ENCODE measurements at places on chromosomes 2 and 18.

DNA sequence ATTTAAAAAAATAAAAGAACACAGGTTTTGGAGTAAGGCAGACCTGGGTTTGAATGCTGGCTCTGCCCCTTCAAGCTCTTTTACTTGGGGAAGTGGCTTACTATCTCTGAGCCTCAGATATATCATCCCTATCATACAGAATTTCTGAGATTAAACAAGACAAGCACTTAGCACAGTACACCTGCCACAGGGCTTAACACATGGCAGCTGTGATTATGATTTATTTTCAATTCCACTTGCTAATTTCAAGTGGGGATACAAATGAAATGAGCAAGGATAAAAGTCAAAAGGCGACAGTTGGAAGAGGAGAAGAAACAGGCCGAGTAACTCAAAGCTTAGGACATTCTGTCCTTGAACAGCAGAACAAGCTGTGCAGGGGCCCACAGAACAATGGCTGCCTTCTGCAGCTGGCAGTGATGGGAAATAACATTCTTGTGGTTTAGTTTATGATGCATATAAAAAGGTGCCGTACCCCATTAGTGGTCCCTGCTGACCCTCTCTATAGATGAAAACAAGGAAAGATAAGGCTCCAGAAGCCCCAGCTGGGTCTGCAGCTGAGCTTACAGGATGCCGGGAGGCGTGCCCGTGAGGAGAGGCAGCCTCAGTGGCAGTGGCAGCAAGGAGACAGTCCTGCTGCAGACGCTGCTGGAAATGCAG lies 45.3 kb downstream of the KIF3C start:
- no peak for DNase-seq

GRCh38 chr18:28095041-28095440 lies 81.9 kb downstream of the CDH2 start:
- no peak for DNase-seq

GRCh38 chr2:122368576-122369243 lies 613.3 kb downstream of the TSN start:
- no peak for DNase-seq

DNA sequence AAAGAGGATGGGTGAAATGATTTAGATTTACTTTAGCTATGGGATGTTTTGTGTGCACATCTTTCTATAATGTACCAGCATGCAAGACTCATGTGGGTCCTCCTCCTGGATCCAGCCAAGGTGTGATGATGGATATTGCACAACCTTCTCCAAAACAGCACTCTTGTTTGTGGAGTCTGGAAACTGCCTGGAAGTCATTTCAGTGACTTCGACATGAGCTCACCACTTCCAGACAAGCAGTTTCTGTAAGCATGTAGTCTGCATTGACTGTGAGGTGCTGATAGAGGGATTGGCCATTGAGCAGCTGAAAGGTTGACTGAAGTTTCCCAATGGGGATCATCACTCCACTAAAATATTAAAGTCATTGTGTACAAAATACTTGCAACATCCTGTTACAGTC lies 154.0 kb downstream of the TRIB2 start:
- DNase-seq: no peak

DNA sequence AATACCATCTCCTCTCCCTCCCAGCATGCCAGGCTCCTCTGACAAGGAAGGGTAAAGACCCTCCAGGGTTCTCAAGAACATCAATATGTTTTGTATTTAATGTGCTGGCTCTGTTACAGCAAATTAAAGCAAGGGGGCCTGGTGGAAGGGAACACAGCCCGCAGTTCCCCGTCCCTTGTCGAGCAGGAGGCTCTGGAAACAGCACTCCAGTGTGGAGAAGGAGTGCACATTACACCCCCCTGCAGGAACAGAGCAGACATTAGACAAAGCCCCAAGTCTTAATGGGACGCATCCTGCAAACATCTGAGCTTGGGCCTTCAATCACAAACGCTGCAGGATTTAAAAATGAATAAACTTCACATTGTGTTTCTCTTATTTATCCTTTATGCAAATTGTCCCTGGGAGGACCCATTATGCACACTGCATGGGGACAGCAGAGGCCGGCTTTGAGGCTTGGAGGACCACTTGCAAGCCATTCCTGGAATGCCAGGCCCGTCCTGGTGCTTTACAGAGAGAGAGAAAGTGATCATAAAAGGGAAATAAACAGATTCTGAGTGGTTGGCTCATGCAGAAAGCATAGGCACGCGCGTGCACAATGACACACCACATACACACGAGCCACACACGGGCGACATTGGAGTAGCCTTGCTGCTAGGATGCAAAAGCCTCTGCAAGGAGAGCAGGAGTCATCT lies 328.7 kb downstream of the SMAD2 start:
- no peak for DNase-seq

DNA sequence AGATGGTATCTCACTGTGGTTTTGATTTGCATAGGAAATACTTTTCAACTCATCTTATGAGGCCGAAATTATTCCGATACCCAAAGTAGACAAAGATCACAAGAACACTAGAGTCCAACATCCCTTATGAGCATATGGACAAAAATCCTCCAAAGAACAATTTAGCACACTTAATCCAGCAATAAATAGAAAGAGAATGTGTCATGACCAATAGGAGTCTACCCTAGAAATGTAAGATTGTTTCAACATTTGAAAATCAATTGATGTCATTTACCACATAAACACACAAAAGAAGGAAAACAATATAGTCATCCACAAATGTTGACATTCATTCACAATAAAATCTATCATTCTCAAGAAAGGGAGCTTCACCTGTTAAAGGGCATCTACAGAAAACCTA lies 307.8 kb upstream of the SMIM21 start:
- DNase-seq: no peak

DNA sequence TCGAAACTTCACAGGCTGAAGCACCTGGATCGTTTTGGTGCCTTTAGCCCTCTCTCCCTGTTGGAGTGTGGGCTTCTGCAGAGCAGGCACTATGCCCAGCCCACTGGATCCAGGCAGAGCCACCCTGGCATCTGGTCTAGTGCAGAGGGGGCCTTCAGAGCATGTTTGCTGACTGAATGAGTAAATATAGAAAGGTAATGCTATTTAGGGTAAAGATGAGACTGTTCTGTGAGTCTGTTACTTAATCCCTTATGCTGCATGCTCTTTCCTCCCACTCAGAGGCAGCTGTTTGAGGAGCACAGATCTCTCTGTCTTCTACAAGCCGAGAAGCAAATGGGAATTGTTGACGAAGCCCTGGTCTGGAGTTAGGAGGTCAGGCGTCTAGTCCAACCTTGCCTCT lies 130.2 kb downstream of the RGPD3 start:
- no peak for DNase-seq

DNA sequence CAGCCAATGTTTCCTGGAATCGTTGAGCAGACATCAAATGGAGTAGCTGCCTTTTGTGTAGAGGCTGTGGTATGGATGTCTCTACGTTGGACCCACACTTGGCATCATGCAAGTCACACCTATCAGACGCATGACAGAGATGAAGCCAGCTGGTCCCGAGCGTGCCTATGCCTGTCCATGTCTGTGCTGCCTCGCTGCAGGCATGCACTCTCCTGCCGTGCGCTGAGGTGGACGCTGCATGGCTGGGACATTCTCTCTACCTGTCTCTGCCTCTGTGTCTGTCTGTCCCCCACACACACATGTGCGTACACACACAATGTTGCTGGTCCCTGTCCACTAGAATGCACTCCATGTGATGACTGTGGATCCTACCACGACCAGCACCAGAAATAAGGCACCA lies 514.2 kb upstream of the MYT1L start:
- no peak for DNase-seq

- no peak for DNase-seq
Observed at GRCh38 chr2:121532894-121533293, 2.2 kb downstream of the RNU4ATAC start.

GRCh38 chr2:128198656-128199055 lies 107.7 kb downstream of the UGGT1 start:
- DNase-seq: no peak

DNA sequence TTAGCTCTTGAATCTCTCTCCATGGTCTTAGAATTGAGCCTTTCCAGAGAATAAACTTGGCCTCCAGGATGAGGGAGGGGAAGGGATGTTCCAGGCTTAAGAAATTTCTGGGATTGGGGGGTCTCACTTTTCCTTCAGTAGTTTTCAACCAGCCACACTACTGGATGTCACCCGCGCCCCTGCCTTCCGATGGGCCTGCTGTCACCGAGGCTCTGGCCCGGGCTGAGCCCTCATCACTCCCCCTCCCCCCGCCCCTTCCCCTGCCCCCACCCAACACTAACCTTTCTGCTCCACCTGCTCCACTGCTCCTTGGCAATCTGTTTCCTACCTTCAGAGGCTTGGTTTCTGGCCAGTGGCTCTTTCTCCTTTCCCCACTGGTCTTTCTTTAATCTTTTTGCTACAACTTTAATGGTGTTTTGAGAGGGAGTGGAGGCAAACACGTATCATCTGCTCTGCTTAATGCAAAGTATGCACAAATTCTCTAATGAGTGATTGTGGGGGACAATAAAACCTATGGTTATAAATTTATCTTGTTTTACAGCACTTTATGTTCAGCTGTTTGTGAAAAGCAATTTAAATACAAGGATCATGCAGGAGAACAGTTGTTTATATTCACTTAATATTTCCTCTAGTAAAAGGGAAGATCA lies 155.1 kb downstream of the WDSUB1 start:
- no peak for DNase-seq

DNA sequence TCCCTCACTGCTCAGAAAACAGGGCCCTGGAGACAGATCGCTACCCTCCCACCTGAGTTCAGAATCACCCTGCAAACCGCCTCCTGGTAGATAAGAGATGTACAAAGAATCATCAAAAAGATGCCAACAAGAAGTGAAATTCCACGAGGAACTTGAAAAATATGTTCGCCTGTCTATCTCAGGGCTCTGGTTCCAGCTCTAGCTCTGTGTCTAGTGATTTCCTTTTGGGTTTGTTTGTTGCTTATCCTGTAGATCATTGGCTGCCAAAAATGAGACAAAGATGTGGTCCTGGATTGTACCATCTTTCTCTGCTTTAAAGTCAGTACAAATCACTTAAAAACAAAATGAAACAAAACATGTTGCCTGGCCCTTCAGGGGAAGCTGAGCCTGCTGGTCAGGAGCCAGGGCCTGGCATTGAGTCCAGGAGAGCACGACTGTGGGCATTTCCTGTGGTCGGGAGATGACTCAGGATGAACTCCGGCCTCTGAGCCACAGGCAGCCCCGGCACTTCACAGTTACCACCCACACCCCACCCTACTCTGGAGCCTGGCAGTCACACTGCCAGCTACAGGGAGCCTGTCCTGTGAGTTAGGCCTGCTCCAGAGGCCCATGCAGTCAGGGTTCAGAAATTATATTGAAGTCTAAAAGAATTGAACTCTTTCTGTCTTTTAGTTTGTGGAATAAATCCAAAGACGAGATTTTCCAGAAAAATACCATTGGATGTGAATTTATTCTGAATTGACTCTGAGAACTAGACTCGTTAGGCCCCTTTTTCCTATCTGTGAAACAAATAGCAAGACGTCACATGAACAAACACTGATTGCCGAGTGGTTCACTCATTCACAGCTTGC lies 8.0 kb upstream of the ITGB6 start:
- no peak for DNase-seq

- no peak for DNase-seq
Observed at GRCh38 chr2:9497017-9497416, 22.7 kb downstream of the IAH1 start.

- no peak for DNase-seq
Observed at GRCh38 chr2:200592406-200593075, 6.7 kb downstream of the AOX1 start.

- no peak for DNase-seq
Observed at GRCh38 chr2:193539188-193539587, 1344.5 kb upstream of the TMEFF2 start.

GRCh38 chr2:54015798-54016699 lies 45.3 kb upstream of the PSME4 start:
- DNase-seq: no peak

DNA sequence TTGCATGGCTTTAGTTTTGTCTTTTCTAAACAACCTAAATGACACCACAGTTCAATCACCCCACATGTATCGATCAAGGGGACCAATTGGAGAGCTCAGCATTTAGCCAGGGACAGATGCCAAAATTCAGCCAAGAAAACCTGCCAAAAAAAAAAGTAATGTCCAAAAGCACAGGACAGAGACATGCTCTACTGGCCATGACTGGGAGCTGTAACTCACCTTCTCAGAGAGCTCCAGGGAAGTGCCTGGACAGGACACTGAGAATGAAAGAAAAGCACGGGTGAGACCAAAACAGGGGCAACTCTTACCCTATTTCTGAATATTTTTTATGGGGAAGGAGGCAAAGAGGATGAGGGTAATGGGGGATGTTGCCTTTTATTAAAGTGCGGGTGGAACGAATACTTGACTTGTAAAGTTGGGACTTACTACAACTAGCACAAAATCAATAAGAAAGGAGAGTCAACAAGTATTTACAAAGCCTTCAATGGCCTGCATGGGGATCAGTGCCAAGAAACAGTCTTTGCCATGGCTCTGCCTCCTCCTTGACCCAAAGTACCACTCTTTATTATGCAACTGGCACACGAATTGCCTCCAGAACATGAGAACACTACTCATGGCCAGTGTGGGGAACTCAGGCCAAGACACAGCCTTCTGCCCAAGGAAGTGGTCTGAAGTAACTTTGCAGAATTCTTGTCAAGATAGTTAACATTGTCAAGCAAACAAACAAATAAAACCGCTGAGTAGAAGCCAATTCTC lies 72.9 kb upstream of the HK2 start:
- DNase-seq: no peak

DNA sequence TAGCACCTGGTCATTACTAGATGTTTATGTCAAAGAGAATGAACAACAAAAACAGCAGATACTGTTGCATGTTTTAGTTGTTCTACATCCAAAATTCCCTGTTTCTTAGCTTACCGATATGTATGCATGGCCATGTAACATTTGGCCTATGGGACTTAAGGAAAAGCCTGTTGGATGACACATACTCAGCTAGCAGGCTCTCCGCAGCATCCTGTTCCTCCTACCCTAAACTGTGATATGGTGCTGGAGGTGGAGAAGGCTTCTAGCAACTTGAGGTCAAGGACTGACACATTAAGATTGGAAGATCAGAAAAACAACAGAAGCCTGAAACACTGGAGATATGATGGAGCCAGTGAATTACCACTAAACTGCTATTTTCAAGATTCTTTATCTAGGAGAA lies 537.8 kb downstream of the LRRTM4 start:
- DNase-seq: no peak

GRCh38 chr2:42835577-42836371 lies 43.4 kb upstream of the HAAO start:
- no peak for DNase-seq

- no peak for DNase-seq
Observed at GRCh38 chr2:8307606-8308180, 374.2 kb upstream of the ID2 start.

- no peak for DNase-seq
Observed at GRCh38 chr2:130760754-130761751, 5.7 kb downstream of the AMER3 start.

GRCh38 chr2:179226203-179226960 lies 38.2 kb downstream of the SESTD1 start:
- no peak for DNase-seq

Measured in T-helper 9 cell (primary cell).